T-helper 17 cell (primary cell): ENCODE measurements at places on chromosomes 3 and 15.

DNA sequence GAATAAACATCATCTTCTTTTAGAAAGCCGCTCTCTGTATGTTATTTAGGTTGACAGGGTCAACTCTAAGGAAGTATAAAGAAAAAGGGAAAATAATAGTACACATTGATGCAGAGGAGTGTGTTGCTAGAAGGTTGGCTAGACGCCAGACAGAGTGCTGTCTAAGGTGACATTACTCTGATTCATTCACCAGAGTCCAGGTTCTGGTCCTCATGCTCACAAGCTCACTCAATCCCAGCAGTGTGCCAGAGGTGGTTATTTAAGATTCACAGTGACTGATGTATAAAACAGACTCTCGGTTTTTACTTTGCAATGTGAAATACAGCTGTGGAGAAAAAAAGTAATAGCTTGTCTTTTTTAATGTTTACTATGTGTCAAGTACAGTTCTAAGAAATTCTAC is 1.7 kb downstream of the CFAP44 start:
- DNase-seq, result no peak
- peaks cover 8% of the 10 kb centered on the region for H3K36me3 ChIP-seq
- H3K4me1 ChIP-seq, result no peaks in the 10 kb centered on the region
- no peak overlapping the region for H3K27ac ChIP-seq

- H3K27me3 ChIP-seq, result peaks cover 28% of the 10 kb centered on the region
- no peak overlapping the region for H3K27ac ChIP-seq
- H3K4me3 ChIP-seq, result no peak overlapping the region
- H3K36me3 ChIP-seq, result no peaks in the 10 kb centered on the region
- DNase-seq, result no peak
Measured at GRCh38 chr15:87419344-87419743, 837.2 kb downstream of the NTRK3 start.

DNA sequence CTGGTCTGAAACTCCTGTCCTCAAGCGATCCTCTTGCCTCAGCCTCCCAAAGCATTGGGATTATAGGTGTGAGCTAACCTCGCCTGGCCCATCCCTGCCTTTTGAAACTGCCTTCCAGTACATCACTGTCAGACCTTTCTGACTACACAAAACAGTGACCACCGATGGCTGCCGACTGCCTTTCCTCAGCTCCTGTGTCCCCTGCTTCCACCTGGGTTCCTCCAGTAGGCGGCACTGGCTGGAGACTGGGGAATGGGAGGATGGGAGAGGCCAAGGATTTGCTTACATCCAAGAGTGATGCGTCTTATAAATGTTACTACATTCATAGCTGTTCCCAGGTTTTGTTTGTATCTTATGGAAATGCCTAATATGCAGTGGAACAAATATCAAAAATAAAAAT is 242.8 kb downstream of the BBX start:
- no peak overlapping the region for H3K27ac ChIP-seq
- H3K27me3 ChIP-seq, result no peaks in the 10 kb centered on the region
- no peak overlapping the region for H3K4me3 ChIP-seq
- peaks cover 5% of the 10 kb centered on the region for H3K4me1 ChIP-seq

DNA sequence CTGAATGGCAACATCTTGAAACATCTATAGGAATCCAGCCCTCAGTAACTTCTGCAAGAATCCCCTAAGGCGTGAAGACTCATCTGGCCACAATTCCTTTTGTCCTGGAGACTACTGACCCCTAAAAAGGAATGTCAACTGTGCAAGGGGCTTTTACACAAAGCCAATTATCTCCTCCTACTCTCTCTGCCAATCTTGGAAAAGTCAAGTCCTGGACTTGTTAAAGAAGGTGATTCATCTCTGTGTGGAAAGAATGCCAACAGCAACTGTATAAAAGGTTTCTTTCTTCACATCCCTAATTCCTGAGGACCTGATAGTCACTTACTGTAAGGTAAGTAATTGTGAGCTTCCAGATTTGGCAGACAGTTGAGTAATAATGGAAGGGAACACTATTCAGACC is 22.3 kb downstream of the THRB start:
- H3K36me3 ChIP-seq, result no peaks in the 10 kb centered on the region
- no peak overlapping the region for H3K27ac ChIP-seq
- no peaks in the 10 kb centered on the region for H3K27me3 ChIP-seq
- H3K4me3 ChIP-seq, result no peak overlapping the region
